Prostate gland (tissue), 2 donors: ENCODE measurements at places on chromosomes 6 and 20. TPM values are rescaled to one million over a fixed set of nuclear protein-coding genes. Genes with fewer than 3 reads are reported as not detected.

DNA sequence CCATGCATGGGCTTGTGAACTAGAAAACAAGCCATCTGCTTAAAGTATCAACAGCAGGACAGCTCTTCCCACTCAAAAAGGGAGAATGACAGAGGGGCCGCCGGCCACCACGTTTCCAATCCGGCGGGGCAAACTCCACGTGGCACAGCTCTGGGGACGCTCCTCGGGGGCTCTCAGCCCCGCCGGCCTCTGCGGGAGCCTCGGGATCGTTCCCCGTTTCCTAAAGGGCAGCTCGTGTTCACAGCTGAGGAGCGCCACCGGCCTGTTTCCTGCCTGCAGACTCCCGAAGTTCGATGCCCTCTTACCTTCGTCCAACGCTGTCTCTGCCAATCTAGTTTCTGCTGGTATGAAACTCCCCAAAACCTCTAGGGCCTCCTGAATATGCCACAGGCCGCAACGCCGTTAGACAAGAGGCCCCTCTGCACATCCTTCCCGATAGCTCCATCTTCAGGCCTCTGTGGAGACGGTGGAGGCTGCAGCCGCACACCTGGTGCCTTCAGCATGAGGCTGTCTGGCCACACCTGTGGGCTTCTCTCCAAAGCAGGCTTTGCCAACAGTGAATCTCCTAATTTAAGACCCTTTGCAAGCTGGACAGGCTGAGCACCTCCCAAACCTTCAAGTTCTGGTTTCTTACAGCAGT, 46.5 kb downstream of the KCNQ2 start:
- peaks cover 3% of the 10 kb centered on the region for H3K27me3 ChIP-seq
- no peak for DNase-seq
- no peaks in the 10 kb centered on the region for H3K36me3 ChIP-seq
- H3K4me1 ChIP-seq = no peaks in the 10 kb centered on the region
- H3K27ac ChIP-seq = no peak overlapping the region

DNA sequence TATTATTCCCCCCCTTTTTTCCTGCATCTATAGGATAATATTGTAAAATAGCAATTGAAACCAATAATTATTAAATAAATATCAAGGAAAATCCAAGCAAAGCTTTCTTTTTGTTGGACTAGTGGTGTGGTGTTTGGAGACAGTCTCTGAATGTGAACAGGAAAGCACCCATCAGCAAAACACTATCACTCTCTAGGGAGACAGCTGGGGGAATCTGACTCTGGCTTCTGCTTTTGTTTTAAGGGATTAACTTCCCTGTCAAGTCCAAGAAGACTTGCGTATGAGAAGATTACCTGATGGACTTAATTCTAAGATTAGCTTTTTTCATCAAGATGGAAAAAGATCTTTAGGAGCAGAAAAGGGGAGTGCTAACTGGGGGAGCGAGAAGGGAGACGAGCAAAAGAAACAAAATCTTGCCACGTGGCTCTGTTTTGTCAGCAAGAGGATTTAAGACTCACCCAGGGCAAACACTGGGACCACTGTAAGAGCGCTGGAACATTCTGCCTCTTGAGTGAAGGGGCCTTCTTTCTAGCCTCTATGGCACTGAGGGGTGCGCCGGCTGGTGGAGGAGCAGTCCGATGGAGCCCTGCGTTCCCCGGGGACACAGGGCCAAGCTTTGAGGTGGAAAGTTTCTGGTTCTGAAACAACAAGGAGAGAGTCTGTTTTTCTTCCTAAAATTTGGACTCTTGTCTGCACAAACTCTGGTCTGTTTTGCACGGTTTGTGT, 570 bp downstream of the TULP4 start:
- no peak for DNase-seq
- no peaks in the 10 kb centered on the region for H3K27me3 ChIP-seq
- no peak overlapping the region for H3K27ac ChIP-seq
- H3K4me3 ChIP-seq = no peak overlapping the region

DNA sequence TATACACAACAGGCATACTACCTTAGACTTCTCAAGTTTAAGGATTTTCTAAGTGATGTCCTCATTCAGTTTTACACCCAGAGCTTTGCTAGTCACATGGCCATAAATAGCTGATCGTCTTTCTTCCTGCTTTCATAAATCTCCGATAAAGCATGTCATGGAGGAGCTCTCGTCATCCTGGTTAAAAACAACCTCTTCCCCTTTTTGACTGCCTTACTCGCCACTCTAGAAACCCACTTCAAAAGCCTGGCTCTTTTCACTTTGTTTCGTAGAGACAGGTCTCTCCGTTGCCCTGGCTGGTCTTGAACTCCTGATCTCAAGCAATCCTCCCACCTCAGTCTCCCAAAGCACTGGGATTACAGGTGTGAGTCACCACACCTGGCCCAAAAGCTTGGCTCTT, 67.0 kb upstream of the SMIM29 start:
- no peaks in the 10 kb centered on the region for H3K36me3 ChIP-seq
- no peaks in the 10 kb centered on the region for H3K27me3 ChIP-seq

GRCh38 chr20:34015401-34016335, 22.0 kb downstream of the RALY start:
- no peak overlapping the region for H3K4me3 ChIP-seq
- H3K27ac ChIP-seq = no peak overlapping the region
- H3K27me3 ChIP-seq = no peaks in the 10 kb centered on the region
- DNase-seq = no peak
- H3K4me1 ChIP-seq = no peaks in the 10 kb centered on the region
- no peaks in the 10 kb centered on the region for H3K36me3 ChIP-seq

The CYP21A2 gene
- total RNA-seq = 0.59 TPM

The SFTA2 gene
- total RNA-seq = not detected

The IMPG1 gene
- total RNA-seq = not detected
